ENCODE measurements at places on chromosomes 6 and 20.

DNA sequence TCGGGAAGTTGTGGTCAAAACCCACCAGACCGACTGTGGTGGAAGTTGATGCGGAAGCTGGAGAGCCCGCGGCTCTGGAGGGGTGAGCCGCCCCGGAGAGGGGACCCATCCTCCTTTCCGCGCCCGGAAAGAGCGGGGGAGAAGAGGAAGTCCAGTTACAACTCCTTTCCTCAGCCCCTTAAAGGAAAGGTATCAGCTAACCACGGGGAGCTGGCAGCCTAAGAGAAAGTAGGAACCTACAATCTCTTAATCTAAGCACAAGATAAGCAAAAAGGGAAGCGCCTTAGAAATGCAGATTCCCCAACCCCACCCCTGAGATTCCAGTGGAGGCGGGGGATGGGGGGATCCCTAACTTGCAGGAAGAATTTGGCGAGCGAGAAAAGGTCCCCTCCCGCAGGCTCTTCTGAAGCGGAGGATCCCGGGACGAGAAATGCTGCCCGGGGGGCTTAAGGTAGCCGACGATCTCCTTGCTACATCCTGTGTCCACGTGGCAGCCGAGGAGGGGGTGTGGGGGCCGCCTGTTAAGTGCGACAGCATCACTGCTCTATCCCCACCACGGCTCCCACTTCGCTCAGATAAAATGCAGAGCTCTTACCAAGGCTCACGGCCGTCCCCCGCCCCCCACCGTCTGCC is 87.5 kb downstream of the ZFP64 start:
- DNase-seq = no peak

GRCh38 chr20:1965520-1966351 is 28.1 kb downstream of the PDYN start:
- peak; percentile 78 for DNase-seq

- DNase-seq = no peak
Measured at GRCh38 chr6:4740032-4740431, 36.2 kb upstream of the CDYL start.

DNA sequence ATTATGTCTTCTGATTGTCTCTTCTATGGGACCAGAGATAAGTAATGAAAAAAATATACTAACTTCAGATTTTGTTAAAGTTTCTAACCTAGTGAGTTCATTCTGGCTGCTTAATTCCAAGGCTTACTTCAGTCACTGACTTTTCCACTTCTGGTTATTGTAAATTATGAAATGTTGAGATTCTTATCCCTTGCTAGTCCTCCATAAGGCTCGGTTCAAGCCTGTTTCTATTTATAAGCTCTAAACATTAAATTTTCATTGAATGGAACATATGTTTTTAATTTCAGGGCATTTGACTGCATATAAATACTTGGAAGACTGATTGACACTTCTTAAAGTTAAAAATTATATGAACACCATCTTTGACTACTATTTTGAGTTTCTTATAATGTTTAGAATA is 23.6 kb upstream of the NKAIN2 start:
- DNase-seq = no peak

DNA sequence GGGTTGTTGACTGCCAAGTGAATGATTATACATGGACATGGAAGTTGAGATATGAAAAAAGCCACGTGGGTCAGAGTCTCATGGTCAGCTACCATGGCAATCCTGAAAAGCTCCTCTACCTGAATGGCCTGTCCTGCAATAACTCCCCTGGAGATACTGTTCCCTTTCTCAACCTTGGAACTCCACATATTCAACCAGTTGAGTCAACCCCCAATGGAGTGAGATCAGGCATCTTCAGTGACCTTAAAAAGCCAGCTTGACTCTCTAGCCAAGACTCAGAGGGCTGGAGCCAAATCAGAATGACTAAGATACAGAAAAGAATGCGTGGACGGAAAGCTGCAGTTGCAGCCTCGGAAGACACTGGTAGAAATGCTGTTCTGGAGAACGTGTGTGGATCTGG is 341.3 kb downstream of the FOXA2 start:
- no peak for DNase-seq

DNA sequence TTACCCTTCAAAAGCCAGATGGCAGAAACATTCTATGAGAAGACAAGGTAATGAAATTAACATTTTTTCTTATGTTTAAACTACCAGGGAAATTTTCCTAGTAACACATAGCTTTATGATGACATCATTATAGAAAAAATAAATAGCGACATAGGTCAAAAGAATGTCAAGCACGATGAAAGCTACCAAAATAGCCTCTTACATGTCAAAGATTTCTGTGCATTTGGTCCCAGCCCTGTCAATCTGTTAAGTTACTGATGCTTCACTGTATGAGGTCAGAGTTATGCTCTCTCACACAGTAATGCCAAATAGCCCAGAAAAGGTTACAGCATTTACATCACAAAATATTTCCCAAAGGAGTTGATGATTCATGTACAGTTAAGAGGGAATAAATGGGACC is 199.8 kb upstream of the DEFB112 start:
- no peak for DNase-seq

DNA sequence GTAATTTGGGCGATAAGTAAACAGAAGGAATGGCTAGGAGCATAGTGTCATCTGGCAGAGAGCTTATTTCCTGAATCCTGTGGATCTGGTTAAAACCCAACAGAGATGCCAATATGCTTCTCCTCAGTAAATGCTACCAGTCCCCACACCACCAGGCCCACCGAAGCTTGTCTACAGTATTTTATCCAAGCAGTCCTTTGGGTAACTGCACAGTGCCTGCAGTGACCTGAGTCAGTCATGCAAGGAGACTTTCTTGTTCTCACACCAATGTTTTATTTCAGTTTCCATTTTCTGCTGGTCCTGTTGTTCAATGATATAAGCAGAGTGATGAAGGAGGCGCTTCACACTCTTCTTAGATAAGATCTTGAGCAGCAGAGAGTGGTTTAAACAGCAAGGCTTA is 326.3 kb downstream of the RIMS1 start:
- DNase-seq = no peak

GRCh38 chr6:74892091-74892490 is 313.8 kb downstream of the COL12A1 start:
- no peak for DNase-seq

GRCh38 chr20:444862-445426 is 17.4 kb downstream of the TBC1D20 start:
- no peak for DNase-seq

DNA sequence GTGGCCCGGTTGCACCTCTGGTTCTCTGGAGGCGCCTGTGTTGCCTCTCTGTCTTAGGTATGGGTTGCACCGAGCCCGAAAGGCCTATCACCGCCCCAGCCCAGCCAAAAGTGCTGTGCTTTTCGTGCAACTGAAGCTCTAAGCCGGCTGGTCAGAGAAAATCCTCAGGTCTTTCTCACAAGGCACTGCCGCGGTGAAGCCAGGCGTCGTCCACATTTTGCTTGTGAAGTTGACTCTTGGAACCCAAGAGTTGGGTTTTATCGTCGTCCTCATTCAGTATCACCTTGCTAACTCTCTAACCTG is 726 bp upstream of the EMILIN3 start:
- no peak for DNase-seq

DNA sequence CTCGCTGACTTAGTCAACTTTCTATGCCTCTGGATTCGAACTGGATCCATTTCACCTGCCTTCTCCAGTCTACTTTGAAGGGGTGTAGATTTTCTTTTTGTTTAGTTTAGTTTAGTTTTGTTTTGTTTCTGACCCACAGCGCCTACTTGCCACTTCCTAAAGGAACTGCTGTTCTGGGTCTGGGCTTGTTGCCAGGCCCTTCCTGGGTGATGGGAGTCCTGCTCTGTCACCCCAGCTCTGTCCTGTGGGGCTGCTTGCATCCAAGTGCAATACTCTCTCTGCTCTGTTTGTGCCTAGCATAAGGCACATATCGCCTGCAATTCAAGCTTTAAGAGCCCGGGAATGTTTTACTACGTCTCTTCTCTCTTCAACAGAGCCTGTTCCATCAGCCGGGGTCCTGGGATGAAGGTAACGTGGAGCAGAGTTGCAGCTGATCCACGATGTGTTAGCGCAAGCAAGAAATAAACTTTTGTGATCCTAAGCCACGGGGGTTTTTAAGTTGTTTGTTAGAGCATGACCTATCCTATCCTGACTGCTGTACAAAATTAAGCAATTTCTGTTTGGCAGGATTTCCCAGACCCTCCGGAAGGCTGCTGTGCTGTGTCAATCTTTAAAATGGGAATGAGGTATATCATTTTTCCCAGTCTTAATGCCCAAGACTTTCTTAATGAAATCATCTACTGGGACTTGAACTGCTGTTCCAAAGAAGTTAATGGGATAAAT is 30.9 kb upstream of the TAGAP start:
- no peak for DNase-seq

DNA sequence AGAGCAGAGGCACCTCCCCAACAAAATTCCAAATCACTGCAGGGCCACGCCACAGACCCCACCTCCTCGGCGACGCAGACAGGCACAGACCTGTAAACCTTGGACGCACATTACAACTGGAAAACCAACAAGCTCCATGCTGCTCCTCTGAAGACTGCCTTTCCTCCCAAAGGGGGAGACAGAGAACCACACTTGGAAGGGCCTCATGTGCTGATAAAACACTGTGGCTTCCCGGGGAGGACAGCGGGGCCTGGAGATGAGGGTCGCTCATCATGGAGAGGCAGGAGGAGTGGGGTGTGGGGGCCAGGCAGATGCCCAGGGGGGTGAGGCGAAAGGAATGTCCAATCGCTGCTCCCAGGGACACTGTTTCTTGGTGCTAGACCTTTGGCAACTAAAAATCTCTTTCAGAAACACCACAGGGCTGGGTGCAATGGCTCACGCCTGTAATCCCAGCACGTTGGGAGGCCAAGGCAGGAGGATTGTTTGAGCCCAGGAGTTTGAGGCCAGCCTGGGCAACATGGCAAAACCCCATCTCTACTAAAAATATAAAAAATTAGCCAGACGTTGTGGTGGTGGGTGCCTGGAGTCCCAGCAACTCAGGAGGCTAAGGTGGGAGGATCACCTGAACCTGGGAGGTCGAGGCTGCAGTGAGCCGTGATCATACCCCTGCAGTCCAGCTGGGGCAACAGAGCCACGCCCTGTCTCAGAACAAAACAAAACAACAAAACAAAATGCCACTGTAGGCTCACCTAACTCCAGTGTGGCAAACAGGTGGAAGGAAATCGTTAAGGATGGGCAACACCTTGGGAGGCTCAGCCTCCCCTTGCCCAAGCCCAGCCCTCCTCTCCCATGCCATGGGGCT is 53.8 kb downstream of the ABHD12 start:
- no peak for DNase-seq

DNA sequence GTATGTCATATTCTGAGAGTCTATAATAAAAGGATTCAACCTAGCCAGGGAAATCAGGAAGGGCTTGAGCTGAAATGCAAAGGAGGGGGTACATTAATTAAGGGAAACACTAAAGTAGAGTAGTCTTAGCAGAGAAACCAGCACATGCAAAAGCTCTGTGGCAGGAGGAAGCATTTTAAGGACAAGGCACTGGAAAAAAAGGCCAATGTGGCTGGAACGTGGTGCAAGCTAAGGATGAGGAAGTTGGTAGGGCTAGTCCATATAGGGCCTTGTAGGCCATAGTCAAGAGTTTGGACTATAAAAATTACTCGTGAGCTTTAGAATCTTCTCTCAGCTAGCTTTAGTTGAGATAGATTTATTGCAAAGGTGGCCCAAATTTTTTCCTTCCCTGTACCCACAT is 75.2 kb upstream of the TOP1 start:
- no peak for DNase-seq

DNA sequence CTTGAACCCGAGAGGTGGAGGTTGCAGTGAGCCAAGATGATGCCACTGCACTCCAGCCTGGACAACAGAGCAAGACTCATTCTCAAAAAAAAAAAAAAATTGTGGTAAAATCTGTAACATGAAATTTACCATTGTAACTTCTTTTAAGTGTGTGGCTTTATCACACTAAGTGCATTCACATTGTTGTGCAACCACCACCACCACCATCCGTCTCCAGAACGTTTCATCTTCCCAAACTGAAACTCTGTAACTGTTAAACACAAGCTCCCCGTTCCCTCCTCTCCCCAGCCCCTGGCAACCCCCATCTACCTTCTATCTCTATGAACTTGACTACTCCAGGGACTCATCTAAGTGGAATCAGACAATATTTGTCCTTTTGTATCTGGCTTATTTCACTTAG is 29.7 kb downstream of the PDRG1 start:
- DNase-seq = no peak

- DNase-seq = no peak
Measured at GRCh38 chr6:73579389-73579788, 58.6 kb upstream of the EEF1A1 start.

- DNase-seq = no peak
Measured at GRCh38 chr6:151747896-151748295, 59.6 kb upstream of the ESR1 start.

DNA sequence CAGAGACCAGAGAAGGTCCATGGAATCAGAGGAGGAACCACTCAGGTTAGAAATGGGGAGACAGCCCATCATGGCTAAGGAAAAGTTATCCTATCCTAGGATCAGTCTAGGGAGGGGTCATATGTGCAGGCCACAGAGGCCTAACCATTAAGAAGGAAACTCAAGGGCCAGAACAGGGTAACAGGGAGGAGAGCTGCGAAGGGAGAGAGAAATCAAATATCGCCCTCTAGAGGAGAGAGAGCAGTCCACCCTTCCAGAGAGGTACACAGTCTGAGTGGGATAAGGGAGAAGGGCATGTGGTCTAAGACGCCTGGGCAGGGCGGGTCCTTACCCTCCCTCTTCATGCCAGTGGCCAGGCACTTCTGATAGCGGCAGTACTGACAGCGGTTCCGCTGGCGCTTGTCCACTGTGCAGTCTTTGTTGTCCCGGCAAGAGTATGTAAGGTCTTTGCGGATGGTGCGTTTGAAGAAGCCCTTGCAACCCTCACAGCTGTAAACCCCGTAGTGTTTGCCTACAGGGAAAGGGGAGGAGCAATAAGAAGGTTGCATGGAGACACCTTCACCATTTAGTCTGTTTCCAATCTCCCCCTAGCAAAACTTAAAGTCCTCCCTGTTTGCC is 2.9 kb downstream of the RXRB start:
- DNase-seq = no peak

DNA sequence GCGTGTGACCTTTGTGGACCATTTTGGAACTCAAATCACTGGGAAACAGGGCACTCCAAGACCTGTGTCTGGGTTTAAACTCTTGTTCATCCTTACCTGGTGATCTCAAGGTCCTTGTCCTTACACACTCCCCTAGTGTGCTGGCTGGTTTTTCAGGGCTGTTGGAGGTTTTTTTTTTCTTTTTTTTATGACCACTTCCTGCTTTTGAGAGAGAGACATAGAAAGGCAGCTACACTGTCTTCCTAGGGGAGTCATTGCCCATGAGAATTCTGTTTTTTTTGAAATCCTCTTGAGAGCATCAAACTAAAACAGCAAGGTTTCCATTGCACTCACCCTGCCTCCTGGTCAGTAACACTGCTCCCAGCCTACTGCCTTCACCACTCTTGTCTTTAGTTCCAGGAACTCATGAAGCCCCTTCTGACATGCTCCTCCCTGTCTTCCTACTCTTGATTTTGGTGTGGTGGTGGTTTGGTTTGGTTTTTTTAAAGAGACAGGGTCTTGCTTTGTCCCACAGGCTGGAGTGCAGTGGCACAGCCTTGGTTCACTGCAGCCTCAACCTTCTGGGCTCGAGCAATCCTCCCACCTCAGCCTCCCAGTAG is 28.6 kb downstream of the PRPH2 start:
- no peak for DNase-seq

All from stimulated activated CD4-positive, alpha-beta T cell treated with anti-CD3 and anti-CD28 coated beads, Interleukin-12 subunit alpha, Interleukin-12 subunit beta, amount 100 ng/mL, for 48 hours (primary cell).